ENCODE measurements at places on chromosomes 11 and 22.

DNA sequence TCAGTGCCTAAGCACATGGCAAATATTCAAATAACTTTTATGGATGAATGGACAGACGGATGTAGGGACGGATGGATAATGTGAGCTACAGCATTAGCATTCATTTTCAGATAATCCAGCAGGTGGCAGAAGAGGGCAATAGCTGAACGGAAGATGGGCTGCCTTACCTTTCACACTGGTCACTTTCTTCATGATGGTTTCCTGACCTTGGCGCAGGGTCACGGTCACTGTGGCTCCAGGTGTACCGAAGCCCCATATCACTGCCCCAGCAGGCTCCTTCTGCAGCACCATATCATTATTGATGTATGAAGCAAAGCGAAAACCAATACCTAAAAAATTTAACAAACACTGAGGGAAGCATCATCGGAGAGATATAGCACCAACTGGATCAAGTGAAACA is 4.3 kb downstream of the SIAE start:
- DNase-seq, result no peak

DNA sequence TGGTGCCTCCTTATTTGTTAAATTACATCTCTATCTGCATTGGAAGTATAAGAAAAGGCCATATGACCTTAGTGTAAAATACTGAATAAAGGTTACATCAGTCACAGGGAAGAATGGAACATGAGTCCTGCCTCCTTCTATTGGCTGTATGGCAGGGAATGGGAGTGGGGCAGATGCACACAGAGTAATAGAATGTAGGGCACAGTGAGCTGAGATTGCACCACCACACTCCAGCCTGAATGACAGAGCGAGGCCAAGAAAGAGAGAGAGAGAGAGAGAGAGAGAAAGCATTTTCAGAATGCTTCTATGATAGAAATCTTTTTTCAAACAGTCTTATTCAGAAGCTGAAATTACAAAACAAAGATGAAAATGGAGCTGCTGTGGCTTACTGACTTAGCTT is 58.8 kb downstream of the SLN start:
- DNase-seq, result no peak

- no peak for DNase-seq
Measured at GRCh38 chr22:22181341-22181850, 63.2 kb upstream of the VPREB1 start.

DNA sequence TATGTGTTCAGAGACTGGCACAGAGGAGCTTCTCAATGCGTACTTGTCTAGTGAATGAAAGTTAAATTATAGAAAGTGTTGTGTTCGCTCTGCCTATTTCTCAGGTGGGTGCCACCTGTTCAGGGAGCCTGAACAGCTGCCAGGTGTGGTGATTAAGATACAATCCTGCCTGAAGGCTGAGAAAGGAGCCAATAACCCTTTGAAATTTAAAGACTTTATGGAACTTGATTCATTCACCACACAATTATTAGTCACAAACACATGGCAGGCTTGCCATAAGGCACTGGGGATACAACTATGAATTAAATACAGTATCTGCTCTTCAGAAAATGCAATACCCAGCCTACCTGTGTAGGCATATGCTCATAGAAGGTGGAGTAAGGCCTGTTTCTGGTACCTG is 92.9 kb upstream of the AMOTL1 start:
- peak; percentile 73 for DNase-seq

DNA sequence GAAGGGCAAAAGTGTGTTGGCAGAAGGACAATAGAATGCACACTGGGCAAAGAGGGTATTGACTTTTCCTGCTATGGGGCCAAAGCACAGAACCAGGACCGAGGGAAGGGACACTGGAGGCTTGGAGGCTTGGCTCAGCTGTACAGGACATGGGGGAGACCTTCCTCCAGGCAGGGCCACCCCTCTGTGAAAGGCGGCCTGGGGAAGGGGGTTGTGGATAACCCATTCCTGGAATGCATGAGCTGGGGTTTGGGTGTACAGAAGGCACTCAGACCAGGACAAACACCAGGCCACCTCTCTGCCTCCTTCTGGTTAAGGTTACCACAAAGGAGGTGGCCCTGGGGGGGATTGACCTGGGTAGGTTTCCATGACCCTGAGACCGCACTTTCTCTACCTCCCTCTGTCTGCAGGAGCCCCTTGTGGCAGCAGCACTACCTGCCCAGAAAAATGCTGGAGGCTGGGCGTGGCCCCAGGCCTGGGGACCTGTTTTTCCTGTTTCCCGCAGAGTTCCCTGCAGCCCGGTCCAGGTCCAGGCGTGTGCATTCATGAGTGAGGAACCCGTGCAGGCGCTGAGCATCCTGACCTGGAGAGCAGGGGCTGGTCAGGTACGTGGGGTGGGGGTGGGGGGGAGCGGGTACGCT is 9.6 kb downstream of the P2RY2 start:
- peak; percentile 60 for DNase-seq

DNA sequence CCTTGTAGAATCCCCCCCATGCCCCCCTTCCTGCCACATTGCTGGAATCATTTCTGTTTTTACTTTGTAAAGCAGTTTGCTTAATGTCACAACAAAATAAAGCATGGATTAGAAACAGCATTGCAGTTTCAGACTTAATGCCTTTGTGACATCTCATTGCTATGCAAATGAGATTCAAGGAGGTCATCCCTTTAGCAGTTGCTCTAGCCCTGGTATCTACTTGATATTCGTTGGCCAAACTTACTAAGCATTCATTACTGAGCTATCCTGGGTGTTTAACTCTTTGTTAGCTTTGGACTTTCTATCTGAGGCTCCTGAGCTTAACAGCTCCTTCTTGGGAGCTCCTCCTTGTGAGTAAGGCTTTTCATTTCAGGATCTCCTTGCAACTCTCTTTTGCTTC is 16.3 kb downstream of the FAT3 start:
- DNase-seq, result no peak

DNA sequence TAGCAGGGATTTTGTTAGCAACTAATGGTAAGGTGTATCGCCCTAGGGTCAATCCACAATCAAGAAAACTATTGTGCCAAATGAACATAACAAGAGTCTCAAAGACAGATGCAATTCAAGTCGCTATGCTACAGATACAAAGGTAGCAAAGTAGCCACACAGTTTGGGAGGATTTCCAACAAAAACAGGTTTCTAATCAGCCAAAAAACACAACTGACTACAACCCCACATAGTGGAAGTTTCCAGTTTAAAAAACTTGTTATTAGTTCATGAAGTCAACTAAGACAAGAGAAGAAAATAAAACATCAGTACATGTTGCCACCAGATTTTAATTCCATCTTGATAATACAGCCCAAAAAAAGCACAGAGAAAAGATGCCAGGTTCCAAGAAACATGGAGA is 38.0 kb downstream of the MYH9 start:
- DNase-seq, result no peak

DNA sequence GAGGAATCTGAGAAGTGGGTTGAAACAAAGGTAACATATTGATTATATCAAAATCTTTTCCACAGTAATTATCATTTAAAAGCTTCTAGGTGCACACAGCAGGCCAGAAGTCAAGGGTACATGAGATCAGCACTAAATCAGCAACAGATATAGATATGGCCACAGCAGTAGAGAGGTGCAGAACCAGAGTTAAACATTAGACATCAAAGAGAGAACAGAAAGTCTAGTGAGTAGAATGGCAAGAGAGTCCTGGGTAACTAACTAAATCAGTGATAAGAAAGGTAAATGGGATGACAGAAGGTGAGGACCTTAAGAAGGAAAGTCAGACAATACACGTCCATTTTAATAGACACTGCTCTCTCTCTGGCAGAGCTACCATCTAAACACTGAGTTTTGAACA is 119.5 kb upstream of the GRIA4 start:
- DNase-seq, result no peak

GRCh38 chr11:71342116-71342515 is 89.7 kb upstream of the SHANK2 start:
- DNase-seq, result no peak

DNA sequence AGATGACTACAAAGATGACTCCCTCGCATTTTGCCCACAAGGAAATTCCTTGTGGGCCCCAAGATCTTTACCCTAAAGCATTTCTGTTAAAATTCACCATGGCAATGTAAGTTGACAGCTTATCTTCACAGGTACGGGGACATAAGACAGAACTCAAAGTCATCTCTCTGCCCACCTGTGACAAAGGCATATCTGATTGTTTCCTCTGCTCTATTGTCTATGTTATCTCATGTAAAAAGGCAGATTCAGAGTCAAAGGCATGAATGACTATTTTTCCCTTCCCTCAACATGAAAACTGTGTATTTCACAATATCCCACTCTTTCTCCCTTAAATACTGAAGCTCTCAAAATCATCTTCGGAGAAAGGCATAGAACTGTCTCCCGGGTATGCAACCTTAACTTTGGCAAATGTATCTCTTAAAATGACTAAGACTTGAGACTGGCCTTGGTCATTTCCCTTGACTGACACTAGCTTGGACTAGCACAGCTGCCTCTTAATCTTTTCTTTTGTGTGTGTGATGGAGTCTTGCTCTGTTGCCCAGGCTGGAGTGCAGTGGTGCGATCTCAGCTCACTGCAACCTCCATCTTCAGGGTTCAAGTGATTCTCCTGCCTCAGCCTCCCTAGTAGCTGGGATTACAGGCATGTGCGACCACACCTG is 103.2 kb downstream of the MICAL3 start:
- DNase-seq, result no peak

GRCh38 chr22:23008896-23009295 is 61.4 kb upstream of the GNAZ start:
- DNase-seq, result no peak

DNA sequence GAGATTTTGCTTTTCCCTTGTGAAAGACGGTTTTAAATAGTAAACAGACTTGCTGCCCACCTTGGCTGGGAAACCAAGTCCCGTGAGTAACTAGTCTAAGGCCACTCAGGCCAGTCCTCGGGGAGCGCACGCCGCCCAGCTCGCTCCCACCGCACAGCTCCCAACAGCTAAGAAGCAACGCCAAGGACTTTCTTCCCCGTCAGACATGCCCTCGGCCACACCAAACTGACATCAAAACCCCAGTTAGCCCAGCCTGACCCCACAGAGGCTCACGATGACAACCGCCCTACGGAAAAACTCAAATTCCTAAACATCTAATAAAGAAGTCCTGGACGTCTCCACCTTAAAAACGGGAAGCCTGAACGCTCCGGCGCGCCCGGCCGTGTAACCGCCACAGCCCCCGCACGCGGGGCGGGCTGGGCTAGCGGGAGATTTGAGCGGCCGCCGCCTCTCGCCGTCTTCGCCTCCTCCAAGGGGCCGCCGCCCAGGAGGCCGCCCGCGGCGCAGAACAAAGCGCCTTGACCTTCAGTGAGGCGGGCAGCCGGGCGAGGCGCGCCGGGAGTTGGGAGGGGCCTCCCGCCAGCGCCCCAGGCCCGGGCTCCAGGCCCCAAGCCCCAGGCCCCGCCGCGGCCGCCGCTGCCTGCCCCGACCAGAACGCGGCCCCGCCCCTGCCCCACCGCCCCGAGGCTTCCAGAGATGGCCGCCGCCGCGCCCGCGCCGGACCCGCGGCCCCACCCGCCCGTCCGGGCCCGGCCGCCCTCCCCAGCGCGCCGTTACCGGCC is 486 bp downstream of the NAP1L4 start:
- no peak for DNase-seq

- DNase-seq, result no peak
Measured at GRCh38 chr11:2177076-2177475, 5.5 kb upstream of the TH start.

DNA sequence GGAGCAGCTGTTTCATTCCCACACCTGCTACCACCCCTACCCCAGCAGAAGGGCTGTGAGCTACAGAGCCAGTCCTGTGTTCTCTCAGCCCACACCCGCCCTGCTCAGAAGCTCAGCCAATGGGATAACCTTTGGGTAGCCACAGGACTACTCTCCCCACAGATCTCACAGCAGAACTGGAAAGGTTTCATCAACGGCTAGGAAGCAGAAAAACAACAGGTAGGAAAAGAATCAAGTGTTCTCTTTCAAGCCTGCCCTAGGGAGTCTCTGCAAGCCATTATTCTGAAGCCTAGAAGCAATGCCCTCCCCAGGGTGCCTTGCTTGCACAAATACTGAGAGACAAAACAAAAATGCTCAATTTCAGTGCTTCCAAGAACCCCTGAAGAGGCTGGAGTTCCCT is 77.2 kb downstream of the TMPRSS5 start:
- no peak for DNase-seq

GRCh38 chr22:45329530-45329936 is 19.8 kb downstream of the FAM118A start:
- no peak for DNase-seq

GRCh38 chr11:120871194-120871593 is 152.7 kb upstream of the TBCEL start:
- DNase-seq, result no peak

Data from DMS79 (cell line).